ENCODE measurements at places on chromosomes 1 and 21. TPM values are rescaled to one million over a fixed set of nuclear protein-coding genes. Genes with fewer than 3 reads are reported as not detected.
A peak's percentile ranks its signal among the peaks of the same experiment; 100 is the strongest.

DNA sequence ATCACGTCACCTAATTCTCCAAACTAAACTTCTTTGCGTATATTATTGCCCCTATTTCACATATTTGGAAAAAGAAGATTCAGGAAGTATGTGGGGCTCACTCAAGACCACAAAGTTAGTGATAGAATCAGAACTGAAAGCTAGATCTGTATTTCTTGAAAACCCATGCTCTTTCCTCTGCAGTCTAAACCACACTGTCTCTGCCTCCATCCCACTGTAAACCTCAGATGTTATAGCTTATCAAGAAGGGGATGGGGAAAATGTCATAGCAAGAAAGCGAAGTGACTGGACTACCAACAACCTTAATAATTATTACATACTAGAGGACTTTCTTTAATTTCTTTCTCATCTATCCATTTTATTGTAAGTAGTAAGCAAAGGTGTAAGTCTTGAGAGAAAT lies 257.7 kb upstream of the SGIP1 start:
- no peaks in the 10 kb centered on the region for H3K27me3 ChIP-seq
- peak overlapping the region; percentile 59 for H3K4me3 ChIP-seq
- H3K36me3 ChIP-seq, result no peaks in the 10 kb centered on the region
- peak overlapping the region; percentile 87 for H3K27ac ChIP-seq
- peaks cover 95% of the 10 kb centered on the region for H3K4me1 ChIP-seq

The SLC37A1 gene
- 21.9 TPM for total RNA-seq

DNA sequence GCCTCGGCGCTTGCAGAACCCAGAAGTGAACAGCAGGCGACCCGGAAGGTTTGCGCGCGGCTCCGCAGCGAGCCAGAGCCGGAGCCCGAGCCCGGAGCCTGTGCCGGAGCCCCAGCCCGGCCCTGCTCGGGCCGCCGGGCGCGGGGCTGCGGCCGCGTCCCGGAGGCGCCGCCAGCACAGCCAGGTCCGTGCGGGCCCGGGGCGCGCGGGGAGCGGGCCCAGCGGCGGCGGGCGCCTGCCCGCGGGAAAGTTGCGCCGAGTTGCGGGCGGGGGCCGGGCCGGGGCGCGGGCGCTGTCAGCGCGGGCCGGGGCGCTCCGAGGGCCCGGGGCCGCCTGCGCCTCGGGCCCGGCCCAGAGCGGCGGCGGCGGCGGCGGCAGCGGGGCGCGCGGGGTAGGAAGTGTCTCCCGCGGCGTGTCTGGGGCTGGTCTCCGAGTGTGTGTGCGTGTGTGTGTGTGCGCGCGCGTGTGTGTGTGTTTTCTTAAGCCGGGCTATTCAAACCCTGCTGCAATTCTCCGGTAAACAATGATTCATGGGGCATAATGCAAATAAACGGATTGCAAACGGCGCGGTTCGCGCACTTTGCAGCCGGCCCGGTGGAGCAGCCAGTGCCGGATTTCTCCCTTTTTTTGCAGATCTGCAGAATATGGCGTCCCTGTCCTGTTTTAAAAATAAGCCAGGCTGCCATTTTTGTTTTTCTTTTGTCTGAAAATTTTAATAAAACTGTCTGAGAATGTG lies at the start of gene ZNF362:
TSS of gene ZNF362 (plus strand) at position 22 of the 736 bp plus-strand sequence. CDS start 14,083 bp downstream, outside the sequence.
- peak within 1 kb of the TSS; percentile 98 for H3K27ac ChIP-seq
- peaks cover 4% of the 10 kb centered on the region for H3K36me3 ChIP-seq
- peaks cover 11% of the 10 kb centered on the region for H3K27me3 ChIP-seq

GRCh38 chr1:96016219-96016618 lies 705.4 kb upstream of the PTBP2 start:
- H3K4me1 ChIP-seq, result no peaks in the 10 kb centered on the region
- H3K4me3 ChIP-seq, result no peak overlapping the region
- no peak overlapping the region for H3K27ac ChIP-seq
- no peaks in the 10 kb centered on the region for H3K27me3 ChIP-seq

DNA sequence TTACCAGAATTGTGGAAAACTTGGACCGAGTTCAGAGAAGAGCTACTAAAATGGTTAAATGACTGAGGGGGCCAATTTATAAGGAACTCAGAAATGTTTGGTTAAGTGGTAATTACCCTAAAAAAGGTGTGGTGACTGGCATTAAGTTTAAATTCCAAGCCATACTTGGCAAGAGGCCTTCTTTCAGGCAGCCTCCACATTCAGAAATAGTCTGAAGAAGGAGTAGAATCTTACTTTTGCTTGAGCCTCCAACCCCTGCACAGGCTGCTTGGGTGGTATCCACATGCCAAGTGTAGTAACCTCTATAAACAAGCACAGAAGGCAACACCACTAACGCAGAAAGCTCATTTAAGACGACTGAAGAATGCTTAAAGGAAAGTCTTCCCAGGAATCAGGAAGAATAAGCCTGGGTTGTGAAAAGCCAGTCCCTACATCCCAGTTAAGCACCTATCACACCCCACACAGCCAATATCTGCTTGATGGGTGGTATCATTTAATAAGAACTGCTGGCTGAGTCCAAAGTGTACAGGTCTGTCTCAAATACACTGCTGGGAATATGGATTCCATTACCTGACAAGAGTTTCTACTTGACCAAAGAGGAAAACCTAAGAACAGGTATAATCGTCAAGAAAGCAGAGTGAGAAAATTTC lies 13.7 kb upstream of the GORAB start:
- H3K27me3 ChIP-seq, result peaks cover 8% of the 10 kb centered on the region
- DNase-seq, result no peak
- no peak overlapping the region for H3K27ac ChIP-seq
- no peak overlapping the region for H3K4me3 ChIP-seq
